ENCODE measurements at places on chromosomes 16 and 17.

DNA sequence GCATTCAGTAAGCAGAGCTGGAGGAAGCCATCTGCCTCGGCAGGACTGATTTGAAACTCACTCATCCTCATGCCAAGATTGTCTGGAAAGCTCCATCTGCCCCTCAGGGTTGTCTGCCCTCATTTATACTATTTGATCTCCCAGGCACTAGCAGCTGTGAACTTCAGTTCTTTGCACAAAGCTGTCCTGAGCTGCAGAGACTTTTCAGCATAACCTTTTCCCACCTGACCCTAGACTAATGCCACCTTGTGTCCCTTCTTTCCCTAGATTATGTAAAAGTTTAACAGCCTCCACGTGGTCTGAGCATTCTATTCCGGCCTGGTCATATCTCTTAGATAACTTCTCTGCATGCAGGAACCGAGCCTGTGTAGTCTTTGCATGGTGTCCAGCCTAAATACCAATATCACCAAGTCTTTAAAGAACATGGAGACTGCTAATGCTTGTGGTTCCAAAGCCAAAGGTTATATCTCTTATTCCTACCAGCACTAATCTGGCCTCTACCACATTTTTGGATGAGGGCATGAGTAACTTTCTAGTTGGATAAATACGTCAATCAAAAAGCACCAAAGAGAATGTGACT, 29.1 kb downstream of the STAT5A start:
- no peak for DNase-seq

GRCh38 chr16:85923153-85924021, 24.4 kb downstream of the IRF8 start:
- DNase-seq: no peak

DNA sequence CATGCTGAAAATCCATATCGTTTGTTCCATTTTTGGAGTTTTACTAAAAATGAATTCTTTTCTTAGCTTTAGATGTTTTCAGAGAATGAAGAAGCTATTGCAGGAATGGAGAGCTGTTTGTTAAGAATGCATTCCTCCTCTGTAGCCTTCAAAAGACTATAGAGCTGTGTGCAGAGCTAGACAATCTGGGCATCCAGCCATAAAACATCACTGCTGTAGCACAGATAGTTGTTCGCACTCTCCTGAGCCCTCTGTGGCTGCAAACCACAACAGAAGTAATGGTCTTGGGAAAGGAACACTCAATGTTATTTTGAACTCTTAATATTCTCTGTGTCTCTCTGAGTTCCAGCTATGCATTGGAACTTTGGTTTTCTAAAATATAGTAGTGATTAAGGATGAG, 4.9 kb downstream of the TNRC6C start:
- no peak for DNase-seq

DNA sequence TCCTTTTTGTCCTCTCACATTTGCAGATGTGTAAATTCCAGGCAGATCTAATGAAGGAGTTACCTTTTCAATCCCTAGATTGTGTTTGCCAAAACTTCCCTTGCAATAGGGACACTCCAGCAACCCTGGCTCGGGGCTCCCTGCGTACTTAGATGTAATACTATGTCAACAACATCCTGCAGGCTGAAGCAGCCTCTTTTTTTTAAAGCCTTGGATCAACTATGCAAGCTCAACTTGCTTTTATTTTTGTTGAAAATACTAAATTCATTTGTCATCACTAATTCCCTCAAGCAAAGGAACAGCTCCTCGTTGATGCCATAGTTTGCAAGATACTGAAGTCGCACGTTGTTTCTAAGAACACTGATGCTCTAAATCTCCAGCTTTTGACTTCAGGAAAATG, 59.1 kb downstream of the GRIN2A start:
- no peak for DNase-seq

- peak; percentile 21 for DNase-seq
These were observed 135.5 kb upstream of the CRHR1 start for GRCh38 chr17:45648642-45649041.

GRCh38 chr17:8892338-8892690, 24.8 kb upstream of the PIK3R6 start:
- no peak for DNase-seq

GRCh38 chr17:44396946-44397345, 7.5 kb upstream of the ITGA2B start:
- no peak for DNase-seq

- no peak for DNase-seq
These were observed 19.4 kb upstream of the UBE2I start for GRCh38 chr16:1290063-1290501.

GRCh38 chr17:50234581-50234980, 33.1 kb upstream of the COL1A1 start:
- no peak for DNase-seq

GRCh38 chr16:87465306-87465705, 27.5 kb downstream of the ZCCHC14 start:
- DNase-seq: peak; percentile 77

GRCh38 chr17:27577884-27578717, 52.9 kb upstream of the LGALS9 start:
- DNase-seq: no peak

GRCh38 chr16:54242199-54242598, 44.4 kb downstream of the IRX3 start:
- peak; percentile 24 for DNase-seq

GRCh38 chr17:12041312-12041711, 20.6 kb downstream of the MAP2K4 start:
- no peak for DNase-seq

GRCh38 chr16:9048302-9048700, 43.1 kb upstream of the HAPSTR1 start:
- DNase-seq: no peak

DNA sequence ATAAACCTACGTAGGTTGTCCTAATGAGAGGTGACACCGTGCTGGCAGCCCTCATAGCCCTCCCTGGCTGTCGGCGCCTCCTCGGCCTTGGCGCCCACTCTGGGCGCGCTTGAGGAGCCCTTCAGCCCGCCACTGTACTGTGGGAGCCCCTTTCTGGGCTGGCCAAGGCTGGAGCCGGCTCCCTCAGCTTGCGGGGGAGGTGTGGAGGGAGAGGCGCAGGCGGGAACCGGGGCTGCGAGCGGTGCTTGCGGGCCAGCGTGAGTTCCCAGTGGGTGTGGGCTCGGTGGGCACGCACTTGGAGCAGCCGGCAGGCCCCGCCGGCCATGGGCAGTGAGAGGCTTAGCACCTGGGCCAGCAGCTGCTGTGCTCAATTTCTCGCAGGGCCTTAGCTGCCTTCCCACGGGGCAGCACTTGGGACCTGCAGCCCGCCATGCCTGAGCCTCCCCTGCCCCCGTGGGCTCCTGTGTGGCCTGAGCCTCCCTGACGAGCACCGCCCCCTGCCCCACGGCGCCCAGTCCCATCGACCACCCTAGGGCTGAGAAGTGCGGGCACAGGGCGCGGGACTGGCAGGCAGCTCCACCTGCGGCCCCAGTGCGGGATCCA, 40.1 kb upstream of the AMZ2 start:
- DNase-seq: no peak

DNA sequence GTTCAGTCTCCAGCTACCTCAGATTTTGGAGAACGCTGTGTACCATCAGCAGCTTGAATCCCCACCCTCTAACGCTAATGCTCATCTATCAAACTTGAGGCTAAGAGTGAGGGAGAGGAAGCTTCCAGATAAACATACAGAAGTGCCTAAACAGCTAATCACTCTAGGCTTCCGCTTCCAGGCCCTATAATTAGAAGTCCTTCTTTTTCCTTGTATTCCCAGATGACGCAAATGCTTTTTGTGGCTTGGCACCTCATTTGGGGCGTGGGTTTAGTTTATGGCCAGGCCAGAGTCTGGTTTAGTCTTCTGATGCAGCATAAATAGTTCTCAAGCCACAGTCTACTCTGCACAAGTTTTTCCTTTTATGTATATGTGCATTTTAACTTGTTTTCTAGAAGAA, 263.4 kb downstream of the BCAS3 start:
- DNase-seq: no peak

- DNase-seq: no peak
These were observed 5.9 kb upstream of the DNAH17 start for GRCh38 chr17:78583091-78583490.

DNA sequence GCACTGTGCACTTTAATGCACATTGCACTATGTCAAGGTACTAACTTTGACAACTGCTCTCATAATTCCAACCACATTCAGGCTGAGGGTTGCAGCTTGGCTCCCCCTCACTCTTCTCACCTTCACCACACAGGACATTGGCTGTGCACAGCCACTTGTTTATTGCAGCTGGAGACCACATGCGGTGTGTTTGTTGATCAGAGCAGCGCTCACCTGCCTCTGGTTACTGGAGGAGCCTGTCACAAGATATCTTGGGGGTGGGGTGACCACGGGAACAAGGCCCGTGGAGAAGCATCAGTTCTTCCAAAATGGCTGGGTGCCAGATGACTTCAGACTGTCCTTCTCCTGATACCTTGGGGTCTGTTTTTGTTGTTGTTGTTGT, 10.6 kb upstream of the CCL5 start:
- no peak for DNase-seq

DNA sequence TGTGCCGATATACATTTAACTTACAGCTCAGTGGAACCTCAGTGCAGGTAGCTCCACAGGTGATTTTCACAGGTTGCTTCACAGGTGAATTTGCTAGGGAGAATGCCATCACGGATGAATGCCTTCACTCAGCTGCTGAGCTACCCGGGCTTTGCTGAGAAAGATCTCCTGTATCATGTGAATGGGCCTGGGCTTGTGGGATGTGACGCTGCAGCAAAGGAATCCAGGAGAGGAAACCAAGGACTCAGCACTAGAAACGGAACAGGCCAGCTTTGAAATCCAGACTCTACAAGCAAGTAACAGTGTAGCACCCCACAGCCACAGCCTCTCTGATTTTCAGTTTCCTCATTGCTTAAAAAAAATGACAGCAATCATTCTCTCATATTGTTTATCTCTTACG, 271.4 kb upstream of the MAF start:
- DNase-seq: no peak

GRCh38 chr17:49546546-49547535, 28.8 kb upstream of the NXPH3 start:
- no peak for DNase-seq

- DNase-seq: peak; percentile 74
These were observed 23.7 kb downstream of the CDH1 start for GRCh38 chr16:68760671-68761275.

DNA sequence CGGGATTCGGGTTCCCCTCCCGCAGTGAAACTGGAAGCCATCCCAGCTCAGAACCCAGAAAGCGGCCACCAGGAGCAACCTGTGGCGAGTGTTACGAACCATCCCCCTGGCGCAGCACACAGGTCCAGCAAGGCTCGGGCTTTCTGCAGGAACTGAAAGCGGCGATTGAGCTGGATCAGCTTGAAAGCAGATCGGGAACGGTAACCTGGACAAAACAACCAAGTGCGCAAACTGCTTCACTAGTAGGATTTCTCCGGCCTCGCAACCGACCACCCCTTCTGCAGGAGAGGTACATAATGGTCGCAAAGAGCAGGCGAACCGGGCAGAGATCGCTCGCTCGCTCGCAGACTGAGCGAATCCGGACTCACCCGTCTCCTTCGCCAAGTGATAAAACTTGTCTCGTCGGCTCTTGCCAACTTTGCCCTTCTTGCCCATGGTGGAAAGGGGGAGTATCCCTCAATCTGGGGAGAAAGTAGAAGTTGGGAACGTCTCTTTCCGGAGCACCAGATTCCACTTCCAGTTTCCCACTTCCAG, 696 bp upstream of the PSMC5 start:
- no peak for DNase-seq

DNA sequence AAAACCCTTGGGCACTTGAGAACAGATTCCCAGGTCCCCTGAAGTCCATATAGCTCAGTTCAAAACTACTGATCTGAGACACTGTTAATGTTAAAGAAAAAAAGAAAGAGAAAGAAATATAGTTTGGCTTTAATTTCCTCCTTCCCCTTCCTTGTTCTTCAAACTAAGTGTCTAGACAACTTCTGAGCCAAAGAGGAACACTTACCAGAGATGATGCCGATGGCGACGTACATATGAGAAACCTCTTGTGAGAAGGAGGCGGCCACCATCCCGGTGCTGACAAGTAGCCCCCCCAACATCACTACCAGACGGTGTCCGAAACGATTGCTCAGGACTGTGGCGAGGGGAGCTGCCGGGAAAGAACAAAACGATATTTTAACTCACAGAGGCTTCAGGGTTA, 17.2 kb downstream of the SLC16A6 start:
- DNase-seq: no peak

- DNase-seq: peak; percentile 67
These were observed 39.3 kb downstream of the CYB561 start for GRCh38 chr17:63406689-63407330.

GRCh38 chr17:18141210-18141803, 32.8 kb downstream of the MYO15A start:
- DNase-seq: peak; percentile 34

DNA sequence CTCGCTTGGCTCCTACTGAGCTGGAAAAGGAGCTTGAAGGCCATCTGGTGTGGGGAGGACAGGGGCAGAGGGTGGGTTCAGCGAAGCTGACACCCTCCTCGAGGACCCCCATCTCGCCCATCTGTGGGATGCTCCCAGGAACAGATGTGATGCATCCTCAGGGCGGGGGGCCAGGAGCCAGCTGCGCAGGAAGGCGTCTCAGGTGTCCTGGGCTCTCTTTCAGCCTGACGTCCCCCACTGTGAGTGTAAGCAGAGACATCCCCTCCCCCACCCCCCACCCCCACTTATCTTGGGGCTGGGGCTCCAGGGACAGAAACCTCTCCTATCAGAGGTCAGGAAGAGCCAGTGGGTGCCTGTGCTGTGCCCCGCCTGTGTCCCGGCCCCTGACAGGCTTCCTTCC, 16.2 kb downstream of the KIF19 start:
- no peak for DNase-seq

DNA sequence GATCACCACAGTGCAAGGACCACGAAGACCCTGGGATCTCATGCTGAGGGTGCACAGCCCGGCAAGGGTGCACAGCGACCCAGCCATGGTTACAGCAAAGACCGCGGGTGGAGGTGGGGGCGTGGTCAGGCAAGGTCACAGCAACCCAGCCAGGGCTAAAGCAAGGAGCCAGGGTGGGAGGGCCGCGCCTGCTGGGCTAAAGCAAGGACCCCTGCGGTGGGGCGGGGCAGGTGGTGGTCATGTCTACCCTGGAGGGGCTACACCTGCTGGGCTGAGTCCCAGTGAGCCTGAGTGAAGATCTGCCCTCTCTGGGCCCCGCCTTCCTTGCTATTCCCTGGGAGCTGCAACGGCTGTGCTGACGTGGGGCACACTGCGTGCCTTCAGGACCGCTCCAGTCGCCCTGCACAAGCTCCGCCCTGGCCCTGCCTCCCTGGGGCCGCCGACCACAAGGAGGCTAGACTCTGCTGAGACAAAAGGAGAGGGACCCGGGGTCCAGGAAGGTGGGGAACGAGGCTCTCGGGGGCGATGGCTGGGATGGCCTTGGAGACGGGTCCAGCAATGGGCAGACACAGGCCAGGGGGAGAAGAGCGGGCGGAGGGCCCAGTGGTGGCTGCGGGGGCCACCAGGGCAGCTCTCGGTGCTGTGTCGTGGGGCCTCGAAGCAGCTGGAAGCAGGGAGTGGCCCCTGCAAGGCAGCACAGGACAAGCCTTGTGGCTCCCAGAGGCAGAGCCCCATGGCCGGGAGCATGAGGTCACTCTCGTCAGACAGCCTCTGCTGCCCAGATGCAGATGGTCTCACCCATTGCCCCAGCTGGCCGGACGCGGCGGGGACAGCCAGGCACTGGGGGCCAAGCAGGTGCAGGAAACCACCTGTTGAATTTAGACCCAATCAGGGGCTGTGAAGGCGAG, 52.8 kb downstream of the CBFA2T3 start:
- no peak for DNase-seq

- no peak for DNase-seq
These were observed 118.9 kb upstream of the IRX3 start for GRCh38 chr16:54405478-54405877.

- DNase-seq: no peak
These were observed 35.7 kb downstream of the PLD6 start for GRCh38 chr17:17170346-17170985.

- no peak for DNase-seq
These were observed 57.0 kb upstream of the DNAH17 start for GRCh38 chr17:78634154-78634553.
